ENCODE measurements at places on chromosomes 2 and 18. TPM values are rescaled to one million over a fixed set of nuclear protein-coding genes. Genes with fewer than 3 reads are reported as not detected.

- peaks cover 5% of the 10 kb centered on the region for H3K4me1 ChIP-seq
- peaks cover 21% of the 10 kb centered on the region for H3K36me3 ChIP-seq
- no peak overlapping the region for H3K27ac ChIP-seq
- peaks cover 2% of the 10 kb centered on the region for H3K27me3 ChIP-seq
Observed at GRCh38 chr2:121382744-121383143, 97.7 kb upstream of the TFCP2L1 start.

GRCh38 chr2:196318517-196319377 is 147.4 kb upstream of the STK17B start:
- H3K36me3 ChIP-seq, result peaks cover 24% of the 10 kb centered on the region
- no peak overlapping the region for H3K27ac ChIP-seq
- H3K4me1 ChIP-seq, result no peaks in the 10 kb centered on the region
- H3K4me3 ChIP-seq, result no peak overlapping the region
- H3K27me3 ChIP-seq, result peaks cover 4% of the 10 kb centered on the region
- no peak for DNase-seq

DNA sequence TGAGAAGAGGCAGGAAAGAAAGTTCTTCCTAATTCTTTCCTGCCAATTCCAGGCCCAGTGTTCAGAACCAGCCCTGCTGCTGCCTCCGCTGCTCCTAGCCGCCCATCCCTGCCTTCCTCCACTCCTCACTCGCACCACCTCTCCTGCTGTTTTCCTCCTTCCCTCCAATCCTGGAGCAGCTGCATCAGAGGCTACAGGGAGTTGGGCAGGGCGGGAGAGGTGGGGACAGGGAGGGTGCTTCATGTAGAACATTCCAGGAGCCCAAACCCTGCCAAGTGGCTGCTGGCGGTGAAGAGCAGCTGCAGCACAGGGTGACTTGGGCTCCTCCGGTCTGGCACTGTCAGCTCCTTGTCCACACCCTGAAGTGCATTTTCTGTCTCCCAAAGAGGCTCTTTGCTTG is 176.3 kb downstream of the TNS1 start:
- DNase-seq, result no peak
- H3K27ac ChIP-seq, result no peak overlapping the region
- H3K36me3 ChIP-seq, result peaks cover 4% of the 10 kb centered on the region
- H3K27me3 ChIP-seq, result peaks cover 7% of the 10 kb centered on the region
- peaks cover 15% of the 10 kb centered on the region for H3K4me1 ChIP-seq

- peaks cover 20% of the 10 kb centered on the region for H3K36me3 ChIP-seq
- peak overlapping the region; percentile 88 for H3K4me3 ChIP-seq
- H3K4me1 ChIP-seq, result no peaks in the 10 kb centered on the region
- H3K27me3 ChIP-seq, result peaks cover 8% of the 10 kb centered on the region
- peak overlapping the region; percentile 72 for H3K27ac ChIP-seq
Observed at GRCh38 chr18:78238404-78239089, 741.1 kb upstream of the SALL3 start.

- peak; percentile 48 for DNase-seq
- H3K4me1 ChIP-seq, result peaks cover 9% of the 10 kb centered on the region
- peaks cover 3% of the 10 kb centered on the region for H3K27me3 ChIP-seq
Observed at GRCh38 chr2:142131010-142131669, at the start of gene LRP1B. TSS of gene LRP1B (minus strand) at chr2:142131016. CDS start at chr2:142130729, 287 bp downstream.

DNA sequence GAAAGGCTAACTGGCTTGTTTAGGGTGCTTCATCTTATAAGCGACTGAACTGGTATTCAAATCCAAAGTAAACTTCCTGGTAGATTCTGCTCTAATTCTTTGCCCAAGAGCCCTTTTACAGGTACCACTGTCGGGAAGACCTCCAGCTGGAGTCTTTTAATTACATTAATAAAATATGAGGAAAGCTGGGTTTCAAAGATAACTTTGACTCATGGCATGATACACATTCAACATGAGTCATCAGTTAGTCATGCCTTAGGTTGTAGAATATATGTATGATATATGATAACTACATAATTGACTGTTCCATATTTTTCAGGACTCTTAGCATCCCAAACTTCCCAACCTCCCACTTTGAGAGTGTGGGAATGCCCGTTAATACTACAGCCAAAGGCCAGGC is 32.3 kb downstream of the ZCCHC2 start:
- H3K27me3 ChIP-seq, result peaks cover 2% of the 10 kb centered on the region
- no peak overlapping the region for H3K4me3 ChIP-seq
- DNase-seq, result no peak
- H3K36me3 ChIP-seq, result peaks cover 42% of the 10 kb centered on the region

The C18orf54 gene
- total RNA-seq, result 19.2 TPM

The PJVK gene
- total RNA-seq, result 3.7 TPM
